NCI-H1092 (cell line): ENCODE measurements at places on chromosomes 1 and 21.

DNA sequence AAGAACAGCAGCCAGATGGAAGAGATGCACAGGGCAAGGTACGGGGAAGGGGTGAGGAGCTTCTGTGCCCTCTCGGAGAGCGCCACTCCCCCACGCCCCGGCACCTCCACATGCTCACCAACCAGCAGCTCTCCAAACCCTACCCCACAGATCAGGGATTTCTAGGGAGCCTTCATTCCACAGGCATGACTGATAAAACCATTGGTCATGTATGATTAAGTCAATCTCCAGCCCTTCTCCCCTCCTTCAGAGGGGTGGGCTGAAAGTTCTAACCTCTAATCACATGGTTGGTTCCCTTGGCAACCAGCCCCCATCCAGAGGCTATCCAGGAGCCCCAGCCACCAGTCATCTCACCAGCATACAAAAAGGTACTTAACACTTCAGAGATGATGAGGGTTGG is 144.7 kb downstream of the TGFBR3 start:
- DNase-seq, result no peak

- no peak for DNase-seq
Observed at GRCh38 chr1:8252266-8252951, 65.5 kb upstream of the SLC45A1 start.

DNA sequence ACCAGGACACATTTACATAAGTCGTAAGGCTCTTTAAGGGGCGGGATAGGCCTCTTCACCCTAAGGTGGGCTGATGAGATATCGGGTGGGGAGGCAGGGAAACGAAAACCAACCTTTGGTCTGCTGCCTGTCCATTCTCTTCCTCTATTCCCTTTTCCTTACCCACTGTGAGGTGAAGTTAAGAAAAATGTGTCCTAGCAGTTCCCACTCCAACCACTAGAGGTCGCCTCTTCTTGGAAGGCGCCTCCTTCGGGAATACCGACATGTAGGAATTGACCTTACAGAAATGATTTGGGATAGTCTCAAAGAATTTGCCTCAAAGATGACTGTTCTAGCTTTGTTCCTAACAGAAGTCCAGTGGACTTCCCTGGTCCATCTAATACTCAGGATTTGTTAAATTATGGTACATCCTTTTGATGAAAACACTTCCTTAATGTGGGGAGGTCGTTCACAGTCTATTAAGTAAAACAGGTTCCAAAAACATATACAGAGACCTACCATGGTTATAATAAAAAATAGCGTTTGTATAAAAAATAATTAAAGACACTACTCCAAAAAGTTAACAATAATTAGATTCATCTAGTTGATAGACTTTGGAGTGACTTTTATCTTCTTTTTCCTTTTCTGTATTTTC is 14.1 kb downstream of the AZIN2 start:
- DNase-seq, result peak; percentile 55

DNA sequence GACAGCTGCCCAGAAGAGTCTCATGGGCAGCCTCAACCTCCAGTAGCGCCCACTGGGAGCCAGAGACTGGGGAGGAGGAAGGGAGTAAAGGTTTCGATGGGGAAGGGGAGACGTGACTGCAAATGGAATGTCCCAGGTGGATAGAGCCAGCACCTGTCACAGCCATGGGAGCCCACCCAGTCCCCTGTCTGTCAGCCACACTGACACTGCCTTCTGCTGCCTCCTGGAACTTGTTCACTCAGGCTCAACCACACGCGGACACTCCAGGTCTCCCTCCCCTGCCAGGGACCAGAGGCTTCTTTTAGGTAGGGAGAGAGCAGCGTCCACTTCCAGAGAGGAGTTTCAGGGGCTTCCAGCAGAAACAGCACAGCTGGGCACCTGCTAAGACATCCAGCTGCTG is 346.3 kb downstream of the NPHP4 start:
- DNase-seq, result no peak

- DNase-seq, result no peak
Observed at GRCh38 chr1:153742411-153743142, 14.7 kb downstream of the INTS3 start.

- DNase-seq, result no peak
Observed at GRCh38 chr1:53891018-53891417, 1.4 kb upstream of the YIPF1 start.

DNA sequence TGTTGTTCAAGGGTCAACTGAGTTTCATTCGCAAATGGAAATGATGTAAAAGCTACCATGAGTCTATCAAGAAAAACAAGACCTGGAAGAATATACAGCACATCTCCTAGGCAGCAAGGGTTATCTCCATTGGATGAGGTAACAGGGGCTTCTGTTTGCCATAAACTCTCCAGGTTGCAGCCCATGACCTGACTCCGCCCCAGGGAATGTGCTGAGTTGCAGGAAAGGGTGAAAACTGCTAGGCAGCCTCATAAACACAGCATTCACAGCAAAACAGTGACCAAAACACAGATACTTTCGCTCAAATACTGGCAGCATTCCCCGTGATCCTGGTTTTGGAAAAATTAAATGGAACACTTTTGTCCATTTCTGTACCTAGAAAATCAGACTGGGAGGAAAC is 20.2 kb upstream of the ACTA1 start:
- DNase-seq, result no peak

DNA sequence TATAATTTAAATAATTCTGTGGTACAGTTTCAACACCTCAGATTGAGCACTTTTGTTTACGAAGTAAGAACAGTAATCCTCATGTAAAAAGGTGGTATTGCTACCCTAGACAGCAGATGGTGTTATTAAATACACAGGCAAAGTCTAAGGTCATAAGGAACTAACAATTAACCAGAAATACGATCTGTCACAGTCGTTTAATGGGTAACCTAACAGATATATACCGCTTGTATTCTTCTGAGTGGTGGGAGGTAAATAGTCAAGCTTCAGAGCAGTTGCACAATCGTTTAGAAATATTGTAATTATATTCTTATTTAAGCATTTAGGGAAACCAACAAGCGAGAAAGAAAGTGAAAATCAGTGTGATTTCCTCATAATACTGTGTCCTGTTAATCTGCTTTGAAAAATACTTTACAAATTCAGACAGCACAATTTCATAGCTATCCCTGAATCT is 9.8 kb upstream of the IRF2BP2 start:
- peak; percentile 76 for DNase-seq

- no peak for DNase-seq
Observed at GRCh38 chr1:41615316-41615715, 130.8 kb upstream of the EDN2 start.
